ENCODE measurements at places on chromosomes 6 and 20.

- DNase-seq: no peak
These were observed 392 bp downstream of the PSMB8 start for GRCh38 chr6:32843331-32843978.

DNA sequence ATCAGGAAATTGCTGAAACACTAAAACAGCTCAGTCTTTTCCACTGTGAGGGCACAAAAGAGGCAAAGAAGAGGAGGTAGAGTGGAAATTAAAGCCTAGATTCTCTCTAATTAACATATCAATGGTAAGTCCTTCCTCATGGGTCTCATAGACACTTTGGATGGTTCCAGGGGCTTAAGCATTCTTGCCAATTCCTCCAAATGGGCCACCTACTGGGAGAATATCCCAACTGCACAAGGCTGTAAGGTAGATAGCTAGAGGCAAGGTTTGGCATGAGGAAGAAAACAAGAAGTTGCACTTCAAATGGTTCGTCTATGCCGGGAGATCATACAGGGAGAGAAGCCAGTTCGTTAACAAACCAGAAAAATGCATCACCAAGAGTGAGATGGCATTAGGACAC lies 107.6 kb upstream of the KHDRBS2 start:
- no peak for DNase-seq

DNA sequence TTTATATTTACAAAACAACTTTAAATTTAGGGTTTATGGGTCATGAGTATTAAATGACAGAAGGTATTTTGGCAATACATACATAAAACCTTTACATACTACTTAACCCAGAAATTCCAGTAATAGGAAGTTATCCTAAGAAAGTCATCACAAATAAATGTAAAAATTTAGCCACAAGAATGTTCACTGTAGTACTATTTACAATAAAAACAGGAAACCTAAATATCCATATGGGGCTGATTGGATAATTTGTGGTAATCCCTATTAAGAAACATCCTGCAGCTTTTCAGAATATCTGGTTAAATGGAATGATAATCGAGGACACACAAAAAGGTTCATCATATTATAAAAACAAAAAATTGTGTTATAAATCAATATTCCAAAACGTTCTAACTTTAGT lies 44.4 kb downstream of the TRAM2 start:
- DNase-seq: no peak

- DNase-seq: no peak
These were observed 371.7 kb upstream of the SASH1 start for GRCh38 chr6:147970970-147971369.

GRCh38 chr20:48749437-48749836 lies 78.4 kb downstream of the PREX1 start:
- no peak for DNase-seq

DNA sequence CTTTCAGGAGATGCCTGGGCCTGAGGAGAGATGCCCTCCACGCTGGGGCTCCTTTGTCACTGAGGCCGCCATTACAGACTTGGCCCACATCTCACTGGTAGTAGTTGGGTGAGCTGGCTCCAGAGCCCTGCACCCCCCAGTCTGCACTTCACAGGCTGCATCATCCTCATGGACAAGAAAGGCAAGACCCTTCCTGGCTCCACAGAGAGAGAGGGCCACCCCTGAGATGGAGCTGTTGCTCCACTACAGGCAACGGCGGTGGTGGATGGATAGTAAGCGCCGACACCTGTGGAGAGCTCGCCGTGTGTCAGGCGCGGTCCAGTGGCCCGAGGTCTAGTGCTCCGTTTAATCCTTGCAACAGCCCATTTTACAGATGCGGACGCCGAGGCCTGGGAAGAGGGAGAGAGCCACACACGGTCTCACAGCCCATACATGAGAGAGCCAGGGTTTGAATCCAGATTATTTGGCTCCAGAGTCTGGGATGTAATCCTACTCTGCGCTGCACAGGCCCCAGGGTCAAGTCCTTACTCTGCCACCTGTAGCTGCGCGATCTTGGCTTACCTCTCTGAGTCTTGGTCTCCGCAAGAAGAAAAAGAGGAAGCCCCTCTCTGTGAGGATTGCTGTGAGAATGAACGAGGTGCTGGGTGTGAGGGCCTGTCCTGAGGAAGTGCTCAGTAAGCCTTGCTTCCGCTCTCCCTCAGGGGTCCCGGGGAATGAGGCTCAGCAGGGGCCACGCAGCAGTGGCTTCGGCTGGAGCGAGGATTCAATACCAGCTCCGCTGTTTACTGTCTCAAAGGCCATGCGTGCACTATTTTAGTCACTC lies 34.5 kb downstream of the SPDEF start:
- DNase-seq: peak; percentile 38

DNA sequence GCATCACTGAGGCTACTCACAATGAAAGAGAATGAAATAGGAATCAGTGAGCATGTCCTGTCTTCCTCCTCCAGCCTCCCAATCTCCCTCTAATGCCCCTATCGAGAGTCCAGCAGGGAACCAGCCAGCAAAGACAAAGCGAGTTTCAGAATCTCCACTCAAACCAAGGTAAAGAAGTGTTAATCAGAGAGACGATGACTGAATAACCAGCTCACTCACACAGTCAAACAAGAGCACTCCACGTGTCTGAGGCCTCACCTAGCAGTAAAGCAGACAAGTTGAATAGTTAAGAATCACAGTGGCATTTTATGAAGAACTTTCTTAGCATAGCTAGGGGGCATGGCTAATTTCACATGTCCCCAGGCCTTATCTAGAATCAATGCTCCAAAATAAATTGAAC lies 3.3 kb upstream of the TREM1 start:
- DNase-seq: no peak

DNA sequence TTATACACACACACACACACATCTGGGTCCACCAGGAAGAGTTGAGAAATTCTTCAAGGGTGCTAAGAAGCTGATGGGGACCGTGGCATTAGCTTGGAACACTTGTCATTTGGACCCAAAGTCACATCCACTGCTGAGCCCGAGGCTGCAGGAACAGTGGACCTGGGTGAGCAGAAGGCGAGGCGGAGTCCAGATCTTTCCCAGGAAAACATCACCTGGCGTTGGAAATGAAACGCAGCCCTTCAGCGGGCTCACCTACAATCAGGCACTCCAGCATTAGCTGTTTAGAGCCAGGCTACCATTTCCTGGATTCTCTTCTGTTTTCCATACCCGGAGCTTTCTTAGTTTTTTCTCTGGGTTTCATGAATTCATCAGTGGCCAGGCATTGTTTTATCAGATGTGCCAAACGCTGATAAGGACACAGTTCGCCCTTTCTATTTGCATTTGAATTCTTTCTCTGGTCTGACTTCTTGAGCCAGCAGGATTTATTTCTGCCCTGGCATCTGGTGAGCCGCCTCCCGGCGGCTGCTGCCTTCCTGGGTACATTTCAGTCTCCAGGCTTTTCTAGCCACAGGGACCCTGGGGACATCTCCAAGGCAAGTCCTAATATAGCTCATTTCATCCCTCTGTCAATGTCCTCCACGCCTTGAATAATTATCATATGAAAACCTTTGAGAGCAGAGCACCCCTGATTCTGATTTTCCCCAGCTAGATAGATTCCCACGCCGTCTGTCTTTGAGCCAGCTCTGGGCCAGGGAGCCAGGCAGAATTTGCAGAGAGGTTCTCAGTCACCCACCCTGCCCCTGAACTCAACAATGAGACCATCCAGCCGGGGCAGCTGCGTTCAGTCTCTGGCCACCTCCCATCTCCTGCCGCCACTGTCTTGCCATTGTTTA lies 170.9 kb downstream of the TTLL2 start:
- no peak for DNase-seq

- DNase-seq: no peak
These were observed 128.3 kb upstream of the MAP3K7 start for GRCh38 chr6:90715093-90715655.

DNA sequence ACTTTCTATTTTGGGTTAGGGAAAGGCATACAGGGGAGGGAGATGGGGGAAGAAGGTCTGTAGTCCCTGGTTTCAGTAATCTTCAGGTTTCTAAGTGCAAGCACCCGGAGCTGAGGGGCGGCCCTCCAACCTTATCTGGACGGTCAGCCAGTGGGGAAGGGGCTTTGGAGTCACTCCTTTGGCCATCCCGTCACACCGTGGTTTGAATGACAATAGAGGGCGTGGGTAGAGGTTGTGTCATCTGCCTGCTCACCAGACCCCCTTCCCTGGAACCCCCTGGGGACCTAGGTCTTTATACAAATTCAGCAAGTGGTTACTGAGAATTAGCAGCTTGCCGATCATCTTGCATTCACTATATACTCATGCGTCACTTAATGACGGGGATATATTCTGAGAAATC lies 29.1 kb downstream of the STK35 start:
- DNase-seq: no peak

DNA sequence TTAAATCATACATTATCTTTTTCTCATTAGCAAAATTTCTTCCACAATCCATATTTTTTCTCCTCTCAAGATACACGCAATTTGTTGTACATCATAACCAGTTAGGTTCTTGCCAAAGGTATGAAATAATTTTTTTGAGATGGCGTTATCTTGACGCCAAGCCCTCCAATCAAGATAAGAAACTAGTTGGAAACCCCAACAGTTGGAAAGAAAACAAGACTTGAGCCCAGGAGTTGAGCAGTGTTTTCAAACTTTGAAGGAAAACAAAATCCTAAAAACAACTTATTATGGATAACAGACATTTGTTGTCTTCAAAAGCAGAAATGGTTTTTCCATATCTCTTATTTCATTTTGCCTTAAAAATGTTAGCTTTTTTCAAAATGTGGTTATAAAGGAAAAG lies 184.8 kb downstream of the SLC24A3 start:
- DNase-seq: no peak

GRCh38 chr6:139882234-139882633 lies 507.8 kb upstream of the CITED2 start:
- no peak for DNase-seq

DNA sequence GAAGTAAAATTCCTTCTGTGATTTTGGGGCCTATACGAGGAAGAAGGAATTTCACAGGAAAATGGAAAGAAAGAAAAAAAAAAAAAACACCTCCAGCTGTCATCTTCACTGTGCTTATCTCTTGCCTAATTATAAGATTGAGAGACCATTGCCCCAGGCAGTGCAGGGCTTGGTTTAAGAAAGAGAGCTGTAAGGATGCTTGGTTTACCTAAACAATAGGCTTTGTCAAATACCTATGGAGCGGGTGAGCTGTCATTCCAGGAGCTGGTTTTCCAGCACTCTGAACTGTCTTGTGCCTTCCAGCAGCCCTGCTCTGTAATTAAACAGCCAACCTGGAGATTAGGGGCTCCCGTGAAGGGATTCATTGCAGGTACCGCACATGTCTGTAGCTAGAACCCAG lies 137.8 kb downstream of the EDN3 start:
- DNase-seq: no peak

GRCh38 chr6:2795956-2796355 lies 30.8 kb downstream of the WRNIP1 start:
- DNase-seq: no peak

DNA sequence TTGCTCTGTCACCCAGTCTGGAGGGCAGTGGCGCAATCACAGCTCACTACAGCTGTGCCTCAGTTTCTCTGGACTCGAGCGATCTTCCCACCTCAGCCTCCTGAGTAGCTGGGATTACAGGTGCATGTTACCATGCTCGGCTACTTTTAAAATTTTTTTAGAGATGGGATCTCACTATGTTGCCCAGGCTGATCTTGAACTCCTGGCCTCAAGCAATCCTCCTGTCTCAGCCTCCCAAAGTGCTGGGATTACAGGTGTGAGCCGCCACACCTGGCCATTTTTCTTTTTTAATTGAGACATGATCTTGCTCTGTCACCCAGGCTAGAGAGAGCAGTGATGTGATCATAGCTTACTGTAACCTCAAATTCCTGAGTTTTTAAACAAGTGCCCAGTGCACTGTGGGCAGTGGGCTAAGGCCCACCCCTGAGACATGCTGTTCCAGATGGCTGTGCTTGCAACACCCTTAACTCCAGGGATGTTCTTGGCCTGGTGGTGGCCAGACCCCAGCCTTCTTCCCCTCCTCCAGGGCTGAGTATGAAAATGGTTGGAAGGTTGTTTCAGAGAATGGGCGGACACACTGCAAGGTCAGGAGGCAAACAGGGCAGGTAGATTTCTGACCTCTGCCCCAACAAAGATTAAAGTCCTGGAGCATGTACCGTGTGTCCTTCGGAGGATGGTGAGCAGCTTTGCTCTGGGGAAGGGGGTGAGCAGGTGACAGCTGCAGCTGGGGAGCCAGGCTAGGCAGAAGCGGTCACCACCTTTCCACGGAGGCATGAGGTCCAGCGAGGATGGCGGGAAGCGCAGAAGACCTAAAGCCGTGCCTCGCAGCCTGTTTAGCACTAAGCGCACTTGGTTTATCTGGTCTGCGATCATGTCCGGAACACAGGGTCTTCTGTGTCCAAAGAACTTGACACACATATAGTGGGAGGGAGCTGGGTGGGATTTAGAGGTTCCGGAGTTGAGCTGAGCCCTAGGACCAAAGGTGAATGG lies 1.4 kb upstream of the FAM83C start:
- DNase-seq: no peak

- DNase-seq: no peak
These were observed 145.9 kb downstream of the C6orf118 start for GRCh38 chr6:165163519-165163918.

DNA sequence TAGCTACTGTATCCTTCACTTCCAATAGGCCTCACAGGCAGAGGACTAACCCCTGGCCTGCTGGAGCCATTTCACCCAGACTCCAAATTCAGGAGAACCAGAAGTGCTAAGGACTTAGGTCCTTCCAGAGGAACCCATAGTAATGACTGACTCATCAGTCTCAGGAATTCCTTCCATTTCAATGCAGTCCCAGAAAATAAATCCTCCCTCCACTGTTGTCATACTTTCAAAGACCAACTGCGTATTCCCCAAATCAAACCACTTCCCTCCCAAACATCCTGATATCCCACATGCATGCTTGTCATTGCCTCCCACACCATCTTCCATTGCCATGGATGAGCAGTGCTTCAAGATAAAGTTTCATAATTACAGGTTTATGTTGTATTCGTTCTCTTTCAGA lies 31.8 kb upstream of the NT5E start:
- no peak for DNase-seq

DNA sequence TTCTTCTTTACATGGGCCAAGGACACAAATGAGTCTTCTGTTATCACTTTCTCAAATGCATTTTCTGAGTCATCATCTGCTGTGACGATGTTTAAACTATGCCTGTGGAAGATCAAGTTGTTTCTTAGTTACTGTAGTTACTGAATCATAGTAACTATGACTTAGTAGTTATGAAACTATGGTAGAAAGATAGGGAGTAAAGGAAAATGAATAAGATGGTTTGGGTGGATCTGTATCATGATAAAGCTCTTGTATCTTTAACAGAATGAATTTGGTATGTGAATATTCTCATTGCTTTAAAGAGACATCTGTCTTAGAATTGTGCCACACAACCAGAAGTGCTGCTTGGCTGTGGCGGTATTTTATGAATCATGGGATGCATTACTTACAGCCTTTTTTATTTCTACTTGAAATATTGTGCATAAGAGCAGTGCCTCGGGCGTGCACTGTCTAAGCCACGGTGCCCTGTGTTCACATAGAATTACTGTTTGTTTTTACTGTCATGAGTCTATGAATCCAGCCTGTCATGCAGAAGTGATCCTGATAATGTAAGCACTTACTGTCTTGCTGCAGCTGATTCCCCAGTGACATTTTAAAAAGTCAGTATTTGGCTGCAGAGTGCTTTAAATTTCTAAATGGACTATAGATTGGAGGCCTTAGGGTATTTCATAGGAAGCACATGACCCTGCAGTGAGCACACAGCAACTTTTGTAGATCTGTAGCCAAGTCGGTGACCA lies 215.2 kb downstream of the TMEM242 start:
- no peak for DNase-seq

GRCh38 chr20:55437798-55438415 lies 567.4 kb downstream of the CBLN4 start:
- peak; percentile 16 for DNase-seq

- peak; percentile 41 for DNase-seq
These were observed 42.8 kb downstream of the MYH7B start for GRCh38 chr20:34998331-34998950.

- no peak for DNase-seq
These were observed 69.4 kb upstream of the CLDN20 start for GRCh38 chr6:155194399-155194798.
